ENCODE measurements at places on chromosomes 11 and 22.

DNA sequence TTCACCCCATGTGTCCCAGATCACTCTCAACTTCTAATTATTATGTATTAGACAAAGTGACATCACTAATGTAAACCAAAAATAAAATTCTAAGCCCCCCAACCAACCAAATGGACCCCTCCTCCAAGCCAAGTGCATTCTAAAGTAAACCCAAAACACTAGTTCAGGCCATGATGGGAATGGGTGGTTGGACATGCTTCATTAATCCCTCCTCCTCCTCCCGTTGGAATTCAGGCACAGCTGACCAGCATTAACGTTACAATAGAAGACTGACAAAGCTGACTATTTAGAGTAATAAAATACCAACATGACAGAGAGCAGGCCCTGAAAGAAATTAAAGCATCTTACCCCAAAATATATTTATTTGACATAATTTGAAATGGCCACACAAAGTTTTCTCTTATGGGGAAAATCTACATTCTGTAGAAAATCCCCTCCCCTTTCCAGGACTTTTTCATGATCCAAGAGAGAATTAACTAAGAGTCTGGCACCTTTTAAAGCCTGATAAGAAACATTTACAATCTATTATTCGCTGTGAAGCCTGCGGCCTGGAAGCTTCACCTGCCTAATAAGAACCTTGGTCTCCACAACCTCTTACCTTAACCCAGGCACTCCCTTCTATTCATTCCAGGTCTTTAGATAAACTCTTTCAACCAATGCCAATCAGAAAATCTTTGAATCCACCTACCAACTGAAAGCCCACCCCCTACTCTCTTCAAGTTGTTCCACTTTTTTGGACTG lies 948.5 kb upstream of the CCDC90B start:
- no peak for DNase-seq

DNA sequence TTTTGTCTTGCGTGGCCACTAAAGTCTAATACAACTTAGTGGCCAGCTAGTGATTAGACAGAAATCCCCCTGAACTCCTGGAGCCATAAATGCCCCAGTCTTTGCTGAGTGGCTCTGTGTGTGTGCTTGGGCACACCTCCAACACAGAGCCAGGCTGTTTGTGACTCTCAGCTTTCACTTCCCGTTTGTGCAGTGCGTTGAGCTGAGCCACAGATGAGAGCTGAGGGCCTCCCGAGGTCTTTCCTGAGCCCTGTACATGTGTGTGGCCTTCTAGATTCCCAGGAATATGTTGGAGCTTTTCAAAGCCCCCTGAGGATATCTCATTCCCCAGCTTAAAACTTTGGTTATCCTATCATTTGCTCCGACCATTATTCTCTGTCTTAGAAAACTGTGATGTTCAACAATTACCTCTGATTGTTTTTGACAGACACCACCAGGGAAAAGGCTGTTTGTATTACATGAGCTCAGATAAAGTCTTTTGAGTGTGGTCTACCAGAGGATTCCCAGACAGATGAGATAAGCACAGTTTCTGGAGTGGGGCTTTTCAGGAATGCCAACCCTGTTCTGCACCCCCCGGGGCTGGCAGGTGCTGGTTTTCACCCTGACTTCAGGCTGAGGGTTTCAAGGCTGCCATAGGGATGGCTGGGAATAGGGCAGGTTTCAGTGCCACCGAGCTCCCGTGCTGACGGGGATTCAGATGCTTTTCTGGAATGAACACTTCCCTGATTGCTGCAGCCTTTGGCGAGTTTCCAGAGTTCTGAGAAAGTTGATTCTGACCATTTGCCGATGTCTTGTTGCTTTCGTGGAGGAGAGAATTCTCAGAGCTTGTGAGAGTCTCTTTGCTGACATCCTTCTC lies 23.8 kb downstream of the IGHMBP2 start:
- DNase-seq: no peak

GRCh38 chr11:20038412-20038811 lies 121.9 kb downstream of the DBX1 start:
- DNase-seq: no peak

DNA sequence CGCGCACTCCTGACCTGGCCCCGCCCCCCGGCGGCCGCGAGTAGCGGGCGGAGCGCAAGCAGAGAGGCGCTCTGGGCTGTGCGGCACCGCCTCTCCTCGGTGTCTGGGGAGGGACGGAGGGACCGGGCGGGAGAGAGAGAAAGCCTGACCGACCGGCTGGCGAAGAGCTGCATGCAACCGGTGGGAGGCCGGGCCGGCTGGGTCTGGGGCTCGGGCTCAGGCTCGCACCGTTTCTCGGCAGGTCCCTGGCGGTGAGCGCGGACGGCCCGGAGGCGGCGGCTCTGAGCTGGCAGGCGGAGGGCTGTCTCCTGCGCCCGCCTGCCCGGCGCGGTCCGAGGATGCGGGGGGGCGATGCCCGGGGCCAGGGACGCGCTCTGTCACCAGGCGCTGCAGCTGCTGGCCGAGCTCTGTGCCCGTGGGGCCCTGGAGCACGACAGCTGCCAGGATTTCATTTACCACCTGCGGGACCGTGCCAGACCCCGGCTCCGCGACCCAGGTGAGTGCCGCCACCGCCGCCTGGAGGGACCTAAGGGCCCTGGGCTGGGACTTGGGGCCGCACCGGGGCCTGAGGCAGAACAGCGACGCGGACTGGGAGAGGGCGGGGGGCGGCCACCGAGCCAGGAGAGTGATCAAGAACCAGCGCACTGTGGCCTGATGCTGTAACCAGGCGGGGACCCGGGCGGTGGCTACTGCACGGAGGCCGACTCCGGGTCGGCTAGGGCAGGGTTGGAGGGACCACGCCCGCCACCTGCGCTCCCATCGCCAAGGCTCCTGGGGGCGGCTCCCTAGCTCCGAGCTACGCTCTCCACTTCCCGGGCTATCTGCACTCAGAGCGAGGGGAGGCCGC lies at the start of gene SYT9:
Gene SYT9, plus strand, starts transcription at position 69 of the 847 bp plus-strand sequence. Its CDS starts 283 bp downstream, at position 352.
- no peak for DNase-seq

DNA sequence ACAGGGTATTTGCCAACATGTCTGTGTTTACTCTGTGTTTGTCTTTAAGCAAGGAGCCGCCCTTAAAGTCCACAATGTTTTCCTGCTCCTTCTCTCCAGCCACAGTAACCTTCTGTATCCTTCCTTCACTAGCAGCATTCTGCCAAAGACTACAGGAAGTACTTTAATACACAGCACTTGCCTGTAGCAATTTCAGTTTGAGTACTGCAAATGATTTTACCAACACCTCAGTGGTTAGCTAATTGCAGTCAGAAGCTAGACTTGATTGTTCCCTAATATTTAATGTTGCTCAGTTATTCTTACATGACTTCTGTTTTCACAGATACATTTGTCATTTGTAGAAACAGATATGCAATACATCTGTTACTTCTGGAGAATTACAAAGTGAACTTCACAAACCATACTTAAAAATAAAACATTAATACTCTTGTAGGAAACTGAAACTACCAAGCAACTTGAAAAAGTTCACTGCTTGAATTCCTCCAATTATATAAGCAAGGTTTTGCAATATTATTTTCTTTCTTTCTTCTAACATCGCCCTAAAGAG lies 69.1 kb downstream of the FCHSD2 start:
- DNase-seq: no peak

DNA sequence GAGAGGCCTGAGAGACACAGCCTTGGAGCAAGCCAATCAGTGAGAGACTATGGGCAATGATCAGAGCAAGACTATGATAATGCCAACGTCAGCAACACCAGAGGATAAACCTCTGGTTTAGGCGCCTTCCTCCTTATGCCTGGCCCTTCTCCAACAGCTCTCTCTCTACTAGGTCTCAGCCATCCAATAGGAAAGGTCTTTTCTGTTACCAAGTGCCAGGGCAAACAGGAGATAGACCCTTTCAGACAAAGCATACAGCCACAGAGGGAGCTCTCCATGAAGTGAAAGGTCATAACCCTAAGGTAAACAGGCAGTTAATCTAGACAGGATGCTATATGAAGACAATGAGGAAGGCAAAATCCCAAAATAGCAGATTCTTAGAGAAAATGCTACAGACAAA lies 9.5 kb downstream of the STK33 start:
- DNase-seq: no peak

- DNase-seq: no peak
These were observed 62.4 kb downstream of the NAV2 start for GRCh38 chr11:19774817-19775580.

DNA sequence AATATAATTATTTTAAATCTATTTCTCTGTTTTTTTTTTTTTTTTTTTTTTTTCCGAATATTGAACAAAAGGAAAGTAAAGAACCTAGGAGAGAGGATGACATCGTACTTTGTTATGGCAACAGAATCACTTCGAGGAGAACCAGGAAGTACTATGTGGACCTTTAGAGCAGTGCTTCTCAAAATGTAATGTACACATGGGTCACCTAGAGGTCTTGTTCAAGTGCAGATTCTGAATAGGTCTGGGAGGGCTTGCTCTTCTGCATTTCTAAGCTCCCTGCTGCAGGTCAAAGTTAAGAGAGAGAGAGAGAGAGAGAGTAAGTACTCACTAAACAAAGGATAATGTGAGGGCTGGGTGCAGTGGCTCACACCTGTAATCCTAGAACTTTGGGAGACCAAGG lies 419.5 kb upstream of the TENM4 start:
- DNase-seq: no peak

DNA sequence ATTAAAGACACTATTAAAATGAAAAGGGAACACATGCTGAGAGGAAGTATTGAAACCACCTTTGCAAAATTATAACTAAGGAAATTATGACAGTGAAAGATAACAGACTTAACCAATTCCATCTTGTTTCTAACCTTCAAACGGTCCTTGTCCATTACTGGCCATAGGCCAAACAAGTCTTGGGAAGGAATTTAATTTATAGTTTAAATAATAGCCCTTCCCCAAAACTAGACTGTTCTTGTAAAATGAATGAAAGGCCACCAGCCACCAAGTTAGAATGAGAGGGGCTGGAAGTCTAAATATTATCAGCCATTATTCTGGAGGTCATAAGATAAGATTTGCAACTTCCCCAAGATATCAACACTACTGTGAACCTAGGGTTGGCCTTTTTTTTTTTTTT lies 1.8 kb upstream of the TALDO1 start:
- no peak for DNase-seq

GRCh38 chr22:50505276-50505775 lies 2.2 kb downstream of the LMF2 start:
- no peak for DNase-seq

DNA sequence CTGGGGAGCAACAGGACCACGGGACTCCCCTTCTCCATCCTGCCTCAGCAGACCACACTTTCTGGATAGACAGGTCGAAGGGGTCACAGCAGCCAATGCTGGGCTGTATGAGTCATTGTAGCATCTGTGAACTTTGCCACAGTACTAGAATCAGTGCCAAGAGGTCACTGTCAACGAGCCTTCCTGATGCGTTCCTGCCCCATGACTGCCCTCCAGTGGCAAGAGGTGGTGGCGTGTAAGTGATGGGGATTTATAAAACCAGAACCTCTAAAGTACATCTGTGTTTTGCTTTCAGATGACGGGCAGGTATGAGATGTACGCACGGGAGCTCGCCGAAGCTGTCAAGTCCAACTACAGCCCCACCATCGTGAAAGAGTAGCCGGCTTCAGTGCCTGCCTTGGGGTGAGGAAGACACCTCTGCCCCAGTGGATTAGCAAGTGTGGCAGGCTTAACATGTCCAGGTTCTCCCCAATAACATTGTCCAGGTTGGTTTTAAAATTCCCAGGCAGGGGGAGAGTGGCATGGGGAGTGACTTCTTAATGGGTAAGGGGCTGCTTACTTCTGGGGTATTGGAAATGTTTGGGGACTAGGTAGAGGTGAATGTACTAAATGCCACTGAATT lies 29.4 kb downstream of the GUCD1 start:
- peak; percentile 45 for DNase-seq

GRCh38 chr11:70627219-70627618 lies 228.9 kb downstream of the CTTN start:
- no peak for DNase-seq

DNA sequence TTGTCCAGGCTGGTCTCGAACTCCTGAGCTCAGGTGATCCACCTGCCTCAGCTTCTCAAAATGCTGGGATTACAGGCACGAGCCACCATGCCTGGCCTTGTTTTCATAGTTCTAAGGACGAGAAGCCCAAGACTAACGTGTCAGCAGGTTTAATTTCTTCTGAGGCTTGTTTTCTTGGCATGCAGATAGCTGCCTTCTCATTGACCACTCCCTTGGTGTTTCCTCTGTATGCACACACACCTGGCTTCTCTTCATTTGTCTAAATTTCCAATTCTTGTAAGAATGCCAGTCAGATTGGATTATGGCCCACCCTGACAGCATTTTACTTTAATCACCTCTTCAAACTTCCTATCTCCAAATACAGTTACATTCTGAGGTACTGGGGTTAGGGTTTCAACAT lies 72.5 kb upstream of the CTSC start:
- DNase-seq: no peak

DNA sequence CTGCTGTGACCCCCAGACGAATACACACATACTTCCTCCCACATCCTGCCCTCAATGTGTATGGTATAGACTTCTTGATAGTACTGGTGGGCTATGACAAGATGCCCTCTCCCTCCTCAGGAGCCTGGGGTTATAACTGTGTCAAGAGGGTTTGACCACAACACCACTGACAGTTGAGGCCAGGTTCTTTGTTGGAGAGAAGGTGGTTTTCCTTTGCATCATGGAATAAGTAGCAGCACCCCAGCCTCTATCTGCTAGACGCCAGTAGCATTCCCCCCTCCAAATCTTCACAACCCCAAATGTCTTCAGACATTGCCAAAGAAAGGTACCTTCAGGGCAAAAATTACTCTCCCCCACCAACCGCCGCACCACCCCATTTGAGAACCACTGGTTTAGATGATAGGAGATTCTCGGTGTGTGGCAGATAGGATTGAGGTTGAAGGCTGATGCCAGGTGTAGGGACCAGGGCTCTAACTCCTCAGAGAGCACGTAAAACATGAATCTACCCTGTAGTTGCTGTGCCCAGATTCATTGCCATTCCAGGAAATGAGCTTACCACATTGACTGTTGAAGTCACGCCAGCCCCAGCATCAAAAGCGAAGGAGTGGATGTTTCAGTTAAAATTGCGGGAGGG lies 5.5 kb upstream of the MYO18B start:
- DNase-seq: no peak

- DNase-seq: no peak
These were observed 102.1 kb downstream of the FCHSD2 start for GRCh38 chr11:73040046-73040445.

GRCh38 chr22:43919106-43919973 lies 4.3 kb upstream of the PNPLA3 start:
- DNase-seq: no peak
